Right ventricle myocardium inferior (tissue), 1 donor: ENCODE measurements at places on chromosomes 7 and 10. TPM values are rescaled to one million over a fixed set of nuclear protein-coding genes. Genes with fewer than 3 reads are reported as not detected.

GHRHR gene
- not detected for total RNA-seq

SYNPO2L gene
- total RNA-seq, result 232 TPM

- no peak for DNase-seq
These were observed 223.0 kb downstream of the SNX10 start for GRCh38 chr7:26514633-26515032.

LIPJ gene
- total RNA-seq, result not detected

PALD1 gene
- total RNA-seq, result 5.1 TPM

DNA sequence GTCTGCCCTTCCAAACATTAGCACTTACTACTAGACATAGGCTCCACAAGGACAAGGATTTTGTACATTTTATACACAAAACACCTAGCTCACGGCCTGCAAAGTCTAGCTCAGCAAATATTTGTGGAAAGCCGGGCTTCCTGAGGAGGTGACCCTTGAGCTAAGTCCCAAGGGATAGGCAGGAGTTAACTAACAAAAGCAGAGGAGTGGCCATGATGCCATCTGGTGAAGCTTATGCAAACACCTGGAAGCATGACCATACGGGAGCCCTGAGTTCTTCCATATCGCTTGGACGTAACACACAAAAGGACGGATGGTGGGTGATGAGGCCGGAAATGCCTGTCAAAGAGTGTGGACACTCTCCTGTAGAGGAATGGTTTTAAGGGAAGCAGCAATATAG lies 25.9 kb upstream of the YAE1 start:
- DNase-seq, result no peak

GRCh38 chr10:93110472-93111146 lies 36.9 kb downstream of the CYP26A1 start:
- DNase-seq, result no peak

DNA sequence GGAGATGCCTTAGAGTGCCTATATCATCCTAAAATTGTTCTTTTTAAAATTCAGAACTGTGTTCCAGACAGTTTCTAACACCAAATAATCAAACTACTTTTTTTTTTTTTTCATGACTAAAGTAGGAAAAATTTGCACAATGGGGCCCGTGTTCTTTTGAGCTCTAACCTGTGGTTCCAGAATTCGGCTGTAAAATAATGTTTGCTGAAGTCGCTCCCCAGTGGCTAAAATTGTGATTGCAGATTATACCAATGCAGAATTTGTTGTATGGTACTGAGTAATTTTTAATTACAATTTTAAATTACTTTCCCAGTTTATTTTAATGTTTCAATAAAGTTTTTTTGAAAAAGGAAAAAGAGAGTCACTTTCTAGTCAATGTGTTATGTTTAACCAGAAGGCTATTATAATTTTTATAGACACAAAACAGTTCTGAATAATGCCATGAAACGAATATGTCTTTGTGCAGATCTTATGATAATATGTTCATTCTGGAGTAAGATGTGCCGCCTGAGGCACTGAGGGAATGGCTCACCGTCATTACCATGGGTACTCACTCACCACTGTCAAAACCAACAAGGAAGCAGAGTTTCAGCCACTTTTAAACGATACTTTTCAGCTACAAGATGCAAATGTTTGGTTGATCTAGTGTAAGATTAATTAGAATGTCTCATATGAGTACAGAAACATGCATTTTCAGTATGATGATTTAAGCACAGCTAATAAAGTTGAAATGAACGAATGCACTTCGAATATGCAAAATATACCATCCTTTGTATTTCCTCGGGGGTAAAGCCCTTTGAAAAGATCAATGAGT lies 173.6 kb downstream of the PRKCQ start:
- DNase-seq, result no peak

GRCh38 chr10:62900829-62901571 lies 84.8 kb upstream of the EGR2 start:
- DNase-seq, result no peak

DNA sequence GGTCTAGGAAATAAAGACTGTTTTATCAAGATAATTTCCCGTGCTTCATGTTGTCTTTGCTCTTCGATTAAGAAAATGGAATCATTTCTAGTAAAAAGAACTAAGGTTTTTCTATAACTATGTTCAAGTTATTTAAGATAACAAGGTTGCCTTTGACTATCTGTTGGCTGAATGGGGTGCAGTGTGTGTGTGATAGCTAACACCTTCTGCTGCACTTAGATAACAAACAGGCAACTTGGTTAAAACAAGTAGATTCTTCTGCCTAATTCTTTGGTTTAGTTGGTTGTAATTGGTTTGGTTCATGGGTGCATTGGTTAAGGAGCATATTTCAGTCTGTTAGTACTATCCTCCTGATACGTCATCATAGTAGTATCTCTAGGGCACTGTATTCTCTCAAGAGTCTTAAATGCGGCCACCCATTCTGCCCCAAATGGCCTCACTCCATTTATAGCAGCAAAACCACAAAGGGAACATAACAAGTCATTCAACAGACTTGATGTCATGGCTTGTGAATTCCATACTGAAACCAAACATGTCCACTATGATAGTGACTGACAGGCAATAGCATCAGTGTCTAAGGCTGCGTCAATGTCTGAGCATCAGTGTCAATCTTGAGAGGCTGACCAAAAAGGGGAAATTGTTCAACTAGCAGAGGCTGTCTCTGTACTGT lies 55.7 kb downstream of the CCDC3 start:
- no peak for DNase-seq

DNA sequence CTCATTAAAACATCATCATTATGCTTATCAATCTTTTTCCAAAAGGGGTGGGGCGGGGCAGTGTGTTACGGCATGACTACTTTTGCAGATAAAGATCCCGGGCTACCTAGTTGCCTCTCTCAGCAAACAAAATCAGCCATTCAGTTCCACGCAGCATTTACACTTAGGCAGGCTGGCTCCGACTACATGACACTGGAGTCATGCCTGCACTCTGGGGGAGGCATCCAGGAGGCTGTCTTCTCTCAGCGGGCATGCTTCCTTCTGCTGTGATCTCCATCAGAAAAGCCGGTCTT lies 193.9 kb upstream of the TCF7L2 start:
- no peak for DNase-seq

- DNase-seq, result no peak
These were observed 89.8 kb upstream of the DDC start for GRCh38 chr7:50655020-50655419.

MOGAT3 gene
- not detected for total RNA-seq

LBX1 gene
- total RNA-seq, result not detected

- DNase-seq, result no peak
These were observed 8.2 kb upstream of the AGR3 start for GRCh38 chr7:16889851-16890415.

DNA sequence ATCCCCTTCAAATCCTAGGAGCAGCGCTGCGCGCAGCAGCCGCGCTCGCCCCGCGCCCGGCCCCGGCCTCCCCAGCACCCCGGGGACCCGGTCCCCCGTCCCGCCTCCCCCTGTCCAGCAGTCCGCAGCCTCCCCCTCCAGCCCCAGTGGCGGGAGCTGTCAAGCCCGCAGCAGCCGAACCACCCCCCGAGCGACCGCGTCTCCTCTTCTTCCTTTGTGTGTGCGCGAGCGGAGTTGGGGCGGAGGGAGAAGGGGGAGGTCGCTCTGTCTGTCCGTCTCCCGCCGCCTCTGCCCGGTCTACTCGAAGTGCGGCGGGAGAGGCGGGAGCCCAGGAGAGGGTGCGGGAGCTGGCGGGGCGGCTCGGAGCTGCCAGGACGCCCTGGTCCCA lies 375 bp upstream of the CHN2 start:
- DNase-seq, result peak; percentile 67

- DNase-seq, result no peak
These were observed 106.0 kb upstream of the PRR15 start for GRCh38 chr7:29457565-29458011.

DNA sequence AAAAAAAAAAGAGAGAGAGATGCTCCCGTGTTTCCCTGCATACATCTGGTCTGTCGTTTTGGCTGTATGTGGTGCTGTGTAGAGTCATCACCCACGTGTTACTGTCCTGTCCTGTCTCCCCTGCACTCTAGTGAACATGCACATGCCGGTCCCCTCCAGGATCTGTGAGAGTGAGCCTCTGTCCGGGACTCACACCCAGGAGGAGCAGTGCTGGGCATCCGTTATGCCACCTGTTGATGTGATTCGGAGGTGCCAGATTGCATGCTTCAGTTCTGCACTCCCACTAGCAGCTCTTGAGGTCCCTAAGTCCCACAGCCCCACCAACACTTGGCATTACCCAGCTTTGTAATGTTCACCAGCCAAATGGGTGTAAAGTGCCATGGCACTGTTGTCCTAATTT lies 16.4 kb downstream of the GHRHR start:
- no peak for DNase-seq

SEC61G gene
- total RNA-seq, result 103 TPM

MCM10 gene
- total RNA-seq, result 0.62 TPM

GRCh38 chr10:12130237-12130872 lies 878 bp downstream of the SEC61A2 start:
- DNase-seq, result no peak

PPP1R3A gene
- total RNA-seq, result 121 TPM

DNA sequence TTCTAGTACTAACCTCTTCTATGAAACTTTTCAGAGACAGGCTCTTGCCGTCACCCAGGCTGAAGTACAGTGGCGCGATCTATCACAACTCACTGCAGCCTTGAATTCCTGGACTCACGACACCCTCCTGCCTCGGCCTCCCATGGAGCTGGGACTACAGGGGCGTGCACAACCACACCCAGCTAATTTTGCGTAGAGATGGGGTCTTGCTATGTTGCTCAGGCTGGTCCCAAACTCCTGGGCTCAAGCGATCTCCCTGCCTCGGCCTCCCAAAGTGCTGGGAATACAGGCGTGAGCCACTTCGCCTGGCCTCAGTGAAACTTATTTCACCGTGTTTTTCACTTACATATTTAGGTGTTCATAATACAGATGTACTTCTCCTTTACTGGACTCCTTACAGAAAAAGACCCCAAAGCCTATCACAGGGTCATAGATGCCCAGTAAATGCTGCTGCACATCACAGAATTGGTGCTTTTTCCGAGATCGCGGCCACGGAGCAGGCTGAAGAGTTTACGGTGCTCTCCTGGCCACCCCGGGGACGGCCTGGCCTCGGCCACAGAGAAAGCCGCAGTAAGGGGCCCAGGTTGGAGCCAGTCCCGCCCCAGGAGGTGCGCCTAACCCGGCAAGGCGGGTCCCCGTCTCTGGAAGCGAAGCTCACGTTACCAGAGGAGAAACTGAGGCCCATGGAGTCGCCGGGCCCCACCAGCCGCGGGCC lies 595 bp downstream of the TBL2 start:
- DNase-seq, result no peak

ARHGEF5 gene
- 2.4 TPM for total RNA-seq

DNA sequence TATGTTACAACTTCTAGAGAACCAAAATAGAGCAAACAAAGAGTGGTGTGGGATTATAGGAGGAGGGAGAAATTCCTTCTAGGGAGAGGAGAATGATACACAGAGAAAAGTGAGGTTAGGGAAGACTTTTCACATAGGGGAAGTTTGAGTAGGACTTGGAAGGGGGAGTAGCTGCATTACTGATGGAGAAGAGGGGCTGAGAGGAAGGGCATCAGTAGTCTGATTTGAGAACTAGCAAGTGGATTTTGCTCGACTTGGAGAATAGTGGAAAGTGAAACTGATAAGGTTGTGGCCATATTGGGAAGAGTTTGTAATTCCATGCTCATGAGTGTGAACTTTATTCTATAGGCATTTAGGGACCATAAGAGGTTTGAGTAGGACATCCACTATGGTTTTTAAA lies 6.1 kb downstream of the NRF1 start:
- DNase-seq, result no peak

LRRN3 gene
- 12.4 TPM for total RNA-seq

INA gene
- total RNA-seq, result not detected
